NCI-H1092 (cell line): ENCODE measurements at places on chromosomes 5 and 9.

DNA sequence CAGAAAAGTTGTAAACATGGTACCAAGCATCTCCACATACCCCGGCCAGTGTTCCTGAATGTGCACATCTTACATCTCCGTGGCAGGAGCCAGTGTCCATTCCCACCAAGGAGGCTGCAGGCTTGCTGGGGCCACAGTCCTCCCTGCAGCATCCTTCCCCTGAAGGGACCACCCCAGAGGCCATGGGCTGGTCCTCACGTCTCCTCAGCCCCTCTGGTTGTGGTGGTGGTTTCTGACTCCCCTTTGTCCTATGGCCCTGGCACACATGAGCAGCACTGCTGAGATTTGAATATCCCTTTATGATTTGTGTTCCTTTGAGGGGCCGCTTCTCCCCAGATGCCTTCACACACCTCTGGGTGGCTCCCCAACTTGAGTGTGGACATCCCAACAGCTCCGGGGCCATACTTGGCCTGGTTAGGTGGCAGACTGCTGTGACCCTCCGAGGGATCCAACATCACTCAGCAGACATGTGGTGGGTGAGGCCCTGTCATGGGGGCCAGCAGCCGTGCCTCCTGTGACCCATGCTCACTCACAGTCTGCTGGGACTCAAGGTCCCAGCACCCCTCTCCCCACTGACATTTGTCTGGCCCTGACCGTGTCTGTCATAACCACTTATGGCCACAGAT lies 14.3 kb downstream of the PHF2 start:
- DNase-seq, result no peak

GRCh38 chr9:137168904-137169856 lies 671 bp downstream of the LRRC26 start:
- peak; percentile 82 for DNase-seq

DNA sequence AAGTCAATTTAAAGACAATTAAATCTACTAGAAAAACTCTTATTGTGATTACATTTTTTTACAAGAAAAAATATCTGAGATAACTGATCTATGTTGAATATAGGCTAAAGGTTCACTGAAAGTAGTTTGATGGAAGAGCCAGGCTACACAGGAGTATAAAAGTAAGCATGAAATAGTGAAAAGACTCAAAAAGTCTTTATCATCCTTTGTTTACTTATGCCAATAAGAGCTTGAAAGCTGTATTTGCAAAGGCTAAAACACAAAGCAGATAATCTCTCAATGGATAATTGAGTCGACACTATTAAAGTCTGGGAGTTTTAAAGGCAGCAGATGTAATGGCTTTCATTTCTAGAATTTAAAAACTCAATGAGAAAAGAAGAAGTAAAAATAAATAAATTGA lies 42.0 kb downstream of the SSBP2 start:
- no peak for DNase-seq

DNA sequence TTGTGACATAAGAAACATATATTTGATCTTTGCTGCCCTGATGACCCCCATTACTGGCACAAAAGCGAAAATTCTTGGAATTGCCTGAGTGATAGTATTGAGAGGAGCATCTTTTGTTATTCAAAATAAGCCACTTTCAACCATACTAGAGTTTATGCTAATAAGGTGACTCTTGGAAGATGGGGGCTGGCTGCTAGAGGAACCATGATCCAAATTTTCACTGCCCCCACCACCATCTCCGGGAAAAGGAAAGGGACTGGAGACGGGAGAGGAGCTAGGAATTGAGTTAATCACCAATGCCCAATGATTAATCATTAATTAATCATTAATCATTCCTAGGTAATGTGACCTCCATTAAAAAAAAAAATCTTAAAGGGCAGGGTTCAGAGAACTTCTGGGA lies 25.6 kb downstream of the FBXW11 start:
- DNase-seq, result no peak

GRCh38 chr9:2299843-2300205 lies 284.7 kb downstream of the SMARCA2 start:
- DNase-seq, result no peak

- DNase-seq, result no peak
These were observed 38.4 kb upstream of the SMIM15 start for GRCh38 chr5:61200582-61201155.

DNA sequence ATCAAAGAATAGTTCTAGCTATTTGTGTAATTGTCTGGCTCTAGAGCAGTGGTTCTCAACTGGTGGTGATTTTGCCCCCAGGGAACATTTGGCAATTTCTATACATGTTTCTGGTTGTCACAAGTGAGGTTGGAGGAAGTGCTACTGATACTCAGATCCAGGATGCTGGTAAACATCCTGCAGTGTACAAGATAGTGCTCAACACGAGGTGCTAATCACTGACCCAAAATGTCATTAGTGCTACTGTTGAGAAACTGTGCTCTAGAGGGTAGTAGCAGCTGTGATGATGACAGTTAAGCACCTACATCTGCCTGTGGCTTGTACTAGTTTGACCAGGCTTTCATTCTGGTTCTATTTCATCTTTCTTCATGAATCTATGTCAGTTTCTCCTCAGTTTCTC lies 22.1 kb downstream of the LRRC19 start:
- DNase-seq, result no peak

DNA sequence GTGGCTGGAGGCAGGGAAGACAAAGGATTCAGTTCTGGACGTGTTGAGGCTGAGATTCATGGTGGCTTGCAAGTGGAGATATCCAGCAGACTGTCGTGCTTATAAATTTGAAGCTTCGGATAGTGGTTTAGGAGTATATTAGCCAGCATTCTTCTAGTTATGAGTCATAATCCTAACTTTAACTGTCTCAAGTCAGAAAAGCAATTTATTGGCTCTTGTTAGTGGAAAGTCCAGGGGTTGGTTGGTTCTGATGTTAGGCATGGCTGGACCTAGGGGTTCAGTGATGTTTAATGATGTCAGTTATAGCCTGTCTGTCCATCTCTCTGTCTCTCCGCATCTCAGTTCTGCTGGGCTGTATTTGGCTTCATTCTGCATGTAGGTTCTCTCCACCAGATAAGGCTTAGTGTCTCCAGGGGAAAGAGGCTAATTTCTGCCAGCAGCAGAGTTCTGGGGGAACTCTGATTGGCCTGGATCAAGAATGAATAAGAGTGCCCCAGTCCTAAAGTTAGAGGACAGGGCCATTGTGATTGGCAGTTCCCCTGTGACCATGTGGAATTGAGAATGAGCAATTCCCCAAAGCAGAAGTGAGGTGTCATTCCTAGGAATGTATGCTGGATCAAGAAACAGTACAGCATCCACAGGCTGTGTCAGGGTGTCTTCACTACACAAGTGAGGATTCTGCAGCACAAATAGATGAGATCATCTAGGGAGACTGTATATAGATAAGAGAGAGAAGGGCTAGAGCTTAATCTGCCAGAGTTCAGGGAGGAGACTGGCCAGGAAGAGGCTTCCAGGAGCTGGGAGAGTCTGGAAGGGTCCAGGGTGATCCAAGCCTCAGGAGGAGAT lies 72.9 kb upstream of the SHB start:
- no peak for DNase-seq

DNA sequence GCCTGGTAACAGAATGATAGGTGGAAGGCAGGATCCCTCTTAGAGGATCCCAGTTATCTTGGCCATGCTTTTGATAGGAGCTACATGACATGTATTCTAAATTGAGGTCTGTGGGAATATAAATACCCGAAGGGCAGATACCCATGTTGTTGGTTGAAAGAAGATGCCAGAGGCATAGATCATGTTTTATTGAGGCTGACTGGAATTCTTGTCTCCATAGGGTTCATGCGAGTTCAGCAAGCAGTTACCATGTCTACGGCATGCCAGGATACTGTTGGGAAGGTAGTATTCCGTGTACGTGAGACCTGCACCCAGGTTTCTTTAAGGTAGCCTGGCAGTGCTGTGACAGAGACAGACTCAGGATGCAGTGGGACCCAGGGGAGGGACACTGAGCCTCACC lies 230.7 kb downstream of the NR3C1 start:
- no peak for DNase-seq

- no peak for DNase-seq
These were observed 893.9 kb upstream of the DMAC1 start for GRCh38 chr9:8693464-8693863.

- DNase-seq, result no peak
These were observed 242.4 kb downstream of the EFNA5 start for GRCh38 chr5:107428303-107428813.

DNA sequence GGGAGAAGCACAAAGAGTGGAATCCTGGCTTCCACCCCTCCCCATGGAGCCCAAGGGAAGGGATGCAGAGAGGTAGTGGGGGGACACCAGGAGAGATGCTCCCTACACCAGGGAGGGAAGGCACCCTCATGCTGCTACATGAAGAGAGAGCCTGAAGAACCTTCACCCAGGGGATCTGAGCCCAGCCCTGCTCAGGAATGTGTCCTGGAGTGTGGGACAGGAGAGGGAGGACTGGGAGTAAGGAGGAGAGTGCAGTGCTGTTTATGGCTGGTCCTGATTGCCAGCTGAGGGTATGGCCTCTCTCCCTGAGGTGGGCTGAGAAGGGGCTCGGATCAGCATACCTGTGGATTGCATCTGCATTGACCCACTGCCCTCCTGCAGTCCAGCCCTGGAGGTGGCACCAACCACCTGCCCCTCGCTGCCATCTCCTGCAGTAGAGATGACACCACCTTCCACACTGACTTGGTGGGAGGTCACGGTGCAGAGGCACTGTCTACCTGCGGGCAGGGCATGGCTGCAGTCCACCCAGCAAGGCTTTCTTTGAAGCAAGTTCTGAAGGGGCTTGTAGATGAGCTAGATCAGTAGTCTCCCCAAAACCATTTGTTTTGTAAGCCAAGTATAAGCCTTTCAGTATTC lies 114.9 kb upstream of the SLC25A48 start:
- DNase-seq, result no peak

- DNase-seq, result no peak
These were observed 436.2 kb downstream of the GABRG2 start for GRCh38 chr5:162503796-162504195.

- no peak for DNase-seq
These were observed 586 bp upstream of the FCHO2 start for GRCh38 chr5:72955143-72955767.

- no peak for DNase-seq
These were observed 128.8 kb downstream of the FBN2 start for GRCh38 chr5:128409166-128409800.

- no peak for DNase-seq
These were observed 23.1 kb upstream of the NSMF start for GRCh38 chr9:137482094-137482781.

DNA sequence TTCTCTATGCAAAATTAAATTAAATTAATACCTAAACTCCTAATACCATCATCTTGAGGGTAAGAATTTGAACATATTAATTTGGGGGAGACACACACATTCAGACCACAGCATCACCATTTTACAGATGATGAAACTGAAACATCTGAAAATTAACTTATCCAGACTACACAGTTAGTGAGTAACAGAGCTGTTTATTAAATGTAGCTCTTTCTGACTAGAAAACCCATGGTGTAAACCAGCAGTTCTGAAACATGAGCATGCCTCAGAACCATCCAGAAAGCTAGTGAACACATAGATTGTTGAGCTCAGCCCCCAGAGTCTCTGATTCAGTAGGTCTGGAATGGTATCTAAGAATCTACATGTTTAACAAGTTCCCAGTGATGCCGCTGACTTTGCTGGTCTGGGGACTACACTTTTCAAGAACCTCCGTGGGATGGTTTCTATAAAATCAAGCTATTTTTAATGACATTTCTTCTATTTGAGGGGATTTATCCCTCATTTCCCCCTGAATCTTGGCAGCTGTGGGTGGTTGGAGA lies 113.5 kb downstream of the RORB start:
- no peak for DNase-seq

DNA sequence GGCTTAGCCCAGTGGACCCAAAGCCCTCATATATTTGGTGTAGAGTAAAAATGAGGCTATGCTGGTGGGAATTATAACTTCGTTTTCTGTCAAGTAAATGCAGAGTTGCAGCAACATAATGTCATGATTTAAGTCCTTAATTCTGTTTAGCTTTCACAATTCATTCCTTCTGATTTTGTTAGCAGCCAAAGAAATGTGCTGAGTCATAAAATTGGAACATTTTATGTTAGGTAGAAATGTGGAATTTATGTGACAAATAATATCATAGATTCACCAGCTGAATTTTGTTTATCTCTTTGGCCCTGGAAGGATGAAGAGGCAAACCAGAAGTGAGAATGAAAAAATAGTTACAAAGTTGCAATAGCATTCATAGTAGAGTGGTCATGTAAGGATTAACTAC lies 247.0 kb downstream of the TRPM3 start:
- DNase-seq, result no peak

DNA sequence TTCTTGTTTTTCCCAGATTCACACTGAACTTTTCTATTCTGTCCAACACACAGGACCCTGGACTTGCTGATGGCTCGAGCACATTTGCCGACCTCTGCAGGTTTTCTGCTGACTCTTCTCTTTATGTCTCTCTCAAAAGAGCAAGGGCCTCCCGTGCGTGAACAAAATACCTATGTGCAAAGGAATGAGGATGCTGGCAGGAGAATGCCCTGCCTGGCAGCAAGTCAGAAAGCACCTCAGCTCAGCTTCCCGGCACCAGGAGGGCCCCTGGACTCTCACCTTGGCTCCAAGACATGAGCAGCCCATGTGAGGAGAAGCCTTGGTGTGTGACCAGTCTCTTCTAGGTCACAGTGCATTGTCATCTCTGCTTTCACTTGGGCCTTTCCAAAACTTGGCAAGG lies 36.1 kb downstream of the PAPPA start:
- DNase-seq, result no peak
